Stimulated activated naive CD8-positive, alpha-beta T cell treated with anti-CD3 and anti-CD28 coated beads, Interleukin-15, amount 100 ng/mL, for 72 hours (primary cell): ENCODE measurements at places on chromosomes 1 and 21.

DNA sequence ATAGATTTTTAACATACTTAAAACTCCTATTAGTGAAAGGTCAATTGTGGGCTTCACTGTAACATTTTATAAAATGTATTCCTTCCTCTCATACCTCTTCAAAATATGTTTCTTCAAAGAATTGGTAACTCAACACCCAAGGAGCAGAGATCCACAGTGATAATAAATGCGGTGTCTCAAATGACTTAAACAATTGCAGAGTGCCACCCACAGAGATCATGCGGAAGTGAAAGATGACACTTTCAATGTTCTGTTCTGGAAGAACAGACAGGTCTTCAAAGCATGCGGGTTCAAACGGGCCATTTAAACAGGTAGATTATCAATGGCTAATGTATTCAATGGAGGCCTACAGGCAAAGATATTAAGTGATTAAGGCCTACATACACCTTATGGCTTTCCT is 157.0 kb upstream of the GREM2 start:
- DNase-seq: no peak

GRCh38 chr1:236419502-236419901 is 25.4 kb downstream of the EDARADD start:
- no peak for DNase-seq

GRCh38 chr21:43854773-43855633 is 10.0 kb upstream of the AGPAT3 start:
- peak; percentile 41 for DNase-seq

GRCh38 chr1:203327684-203328457 is 22.6 kb downstream of the BTG2 start:
- DNase-seq: peak; percentile 73

DNA sequence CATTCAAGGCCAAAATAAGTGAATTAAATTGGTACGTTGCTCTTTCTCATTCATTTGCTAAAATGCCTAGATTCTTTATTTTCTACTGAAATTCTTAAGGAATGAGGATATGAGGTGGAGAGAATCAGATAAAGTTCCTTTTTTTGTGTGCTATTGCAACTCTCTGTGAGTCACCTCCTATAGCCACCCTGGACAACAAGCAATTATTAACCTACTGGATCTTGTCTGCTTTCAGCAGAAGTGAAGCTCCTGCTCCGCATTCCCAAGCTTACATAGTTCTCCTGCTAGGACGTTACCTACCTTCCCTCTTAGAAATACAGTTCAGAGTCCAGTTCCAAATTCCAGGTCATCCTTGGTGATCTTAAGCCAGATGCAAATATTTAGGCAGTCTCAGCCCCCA is 4.8 kb upstream of the KCNJ6 start:
- DNase-seq: no peak
